Upper lobe of left lung (tissue), 6 donors: ENCODE measurements at places on chromosomes 2 and 18.

DNA sequence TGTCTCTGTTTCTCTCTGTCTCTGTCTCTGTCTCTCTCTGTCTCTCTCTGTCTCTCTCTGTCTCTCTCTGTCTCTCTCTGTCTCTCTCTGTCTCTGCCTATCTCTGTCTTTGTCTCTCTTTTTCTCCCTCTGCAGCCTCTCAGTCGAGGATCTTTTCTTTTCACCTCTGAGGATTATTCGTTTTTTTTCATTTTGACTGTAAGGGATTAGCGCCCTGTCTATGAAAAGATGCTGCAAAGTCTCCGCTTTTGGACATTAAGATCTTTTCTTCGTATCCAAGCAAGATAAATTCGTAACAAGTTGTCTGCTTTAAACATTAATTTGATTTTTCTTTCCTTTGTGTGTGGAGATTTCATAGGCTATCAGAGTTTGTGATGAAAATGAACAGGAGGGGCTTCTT lies 191.2 kb upstream of the TPO start:
- H3K27me3 ChIP-seq, result no peaks in the 10 kb centered on the region
- DNase-seq, result no peak
- no peak overlapping the region for H3K4me3 ChIP-seq
- H3K4me1 ChIP-seq, result no peaks in the 10 kb centered on the region
- no peak overlapping the region for H3K27ac ChIP-seq

DNA sequence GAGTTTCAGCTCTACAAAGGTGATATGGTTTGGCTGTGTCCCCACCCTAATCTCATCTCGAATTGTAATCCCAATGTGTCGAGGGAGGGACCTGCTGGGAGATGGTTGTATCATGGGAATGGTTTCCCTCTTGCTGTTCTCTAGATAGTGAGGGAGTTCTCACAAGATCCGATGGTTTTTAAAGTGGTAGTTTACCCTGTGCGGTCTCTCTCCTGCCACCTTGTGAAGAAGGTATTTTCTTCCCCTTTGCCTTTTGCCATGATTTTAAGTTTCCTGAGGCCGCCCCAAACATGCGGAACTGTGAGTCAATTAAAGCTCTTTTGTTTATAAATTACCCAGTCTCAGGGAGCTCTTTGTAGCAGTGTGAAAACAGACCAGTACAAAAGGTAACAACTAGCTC lies 306.0 kb downstream of the LRP1B start:
- H3K27me3 ChIP-seq, result no peaks in the 10 kb centered on the region
- no peak overlapping the region for H3K4me3 ChIP-seq
- DNase-seq, result no peak
- no peaks in the 10 kb centered on the region for H3K4me1 ChIP-seq
- H3K27ac ChIP-seq, result no peak overlapping the region
- no peaks in the 10 kb centered on the region for H3K36me3 ChIP-seq

- no peak overlapping the region for H3K4me3 ChIP-seq
- no peak overlapping the region for H3K27ac ChIP-seq
- H3K27me3 ChIP-seq, result no peaks in the 10 kb centered on the region
- no peaks in the 10 kb centered on the region for H3K36me3 ChIP-seq
- no peak for DNase-seq
- no peaks in the 10 kb centered on the region for H3K4me1 ChIP-seq
These were observed 119.3 kb downstream of the ABCA12 start for GRCh38 chr2:215019085-215019484.

DNA sequence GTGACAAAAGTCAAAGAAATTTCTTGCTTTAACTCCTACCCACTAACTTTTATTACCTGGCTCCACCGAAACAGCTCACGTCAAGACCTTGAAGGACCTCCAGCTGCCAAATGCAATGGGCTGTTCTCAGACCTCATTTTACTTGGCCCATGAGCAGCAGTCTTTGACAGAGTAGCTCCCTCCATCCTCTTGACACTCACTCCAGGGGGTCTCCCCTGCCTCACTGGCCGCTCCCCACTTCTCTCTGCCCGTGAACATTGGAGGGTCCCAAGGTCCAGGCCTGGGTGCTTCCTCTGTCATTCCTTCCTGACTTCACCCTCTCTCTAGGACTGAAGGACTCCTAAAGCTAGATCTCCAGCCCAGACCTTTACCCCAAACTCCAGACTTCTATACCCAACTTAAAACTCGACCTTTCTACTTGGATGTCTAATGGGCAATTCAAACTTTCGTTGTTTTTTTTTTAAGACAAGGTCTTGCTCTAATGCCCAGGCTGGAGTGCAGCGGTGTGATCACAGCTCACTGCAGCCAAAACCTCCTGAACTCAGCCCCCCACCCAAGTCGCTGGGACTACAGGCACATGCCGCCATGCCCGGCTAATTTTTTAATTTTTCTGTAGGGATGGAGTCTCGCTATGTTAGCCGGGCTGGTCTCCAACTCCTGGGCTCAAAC lies 92.9 kb upstream of the ST3GAL5 start:
- DNase-seq, result no peak
- no peaks in the 10 kb centered on the region for H3K36me3 ChIP-seq
- H3K27me3 ChIP-seq, result no peaks in the 10 kb centered on the region
- H3K27ac ChIP-seq, result no peak overlapping the region
- H3K4me1 ChIP-seq, result peaks cover 9% of the 10 kb centered on the region
- no peak overlapping the region for H3K4me3 ChIP-seq

GRCh38 chr2:7116511-7116910 lies 199.3 kb downstream of the RNF144A start:
- H3K4me3 ChIP-seq, result no peak overlapping the region
- no peaks in the 10 kb centered on the region for H3K36me3 ChIP-seq
- H3K27ac ChIP-seq, result no peak overlapping the region
- no peaks in the 10 kb centered on the region for H3K4me1 ChIP-seq
- no peaks in the 10 kb centered on the region for H3K27me3 ChIP-seq

DNA sequence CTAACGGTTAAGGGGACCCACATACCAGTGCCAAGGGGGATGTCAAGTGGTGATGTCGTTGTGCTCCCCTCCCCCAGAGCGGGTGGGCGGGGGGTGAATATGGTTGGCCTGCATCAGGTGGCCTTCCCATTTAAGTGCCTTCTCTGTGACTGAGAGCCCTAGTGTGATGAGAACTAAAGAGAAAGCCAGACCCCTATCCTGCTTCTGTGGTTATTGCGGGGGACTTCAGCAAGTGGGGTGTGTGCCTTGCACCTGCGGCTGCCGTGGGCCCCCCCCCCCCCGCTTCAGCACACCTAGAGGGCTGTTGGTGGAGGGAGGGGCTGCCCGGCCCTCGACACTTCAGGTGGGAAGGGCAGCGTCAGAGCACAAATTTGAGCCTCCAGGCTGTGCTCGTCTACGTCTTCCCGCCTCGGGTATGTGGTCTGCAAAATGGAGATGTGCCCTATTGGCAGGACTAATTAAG lies 6.1 kb downstream of the CTDSP1 start:
- H3K27ac ChIP-seq, result peak overlapping the region; percentile 87
- H3K4me1 ChIP-seq, result peaks cover 48% of the 10 kb centered on the region
- peak overlapping the region; percentile 53 for H3K4me3 ChIP-seq
- DNase-seq, result peak; percentile 34
- H3K36me3 ChIP-seq, result peaks cover 36% of the 10 kb centered on the region

GRCh38 chr2:206260188-206261012 lies 14.1 kb upstream of the ZDBF2 start:
- H3K36me3 ChIP-seq, result no peaks in the 10 kb centered on the region
- H3K27ac ChIP-seq, result no peak overlapping the region

DNA sequence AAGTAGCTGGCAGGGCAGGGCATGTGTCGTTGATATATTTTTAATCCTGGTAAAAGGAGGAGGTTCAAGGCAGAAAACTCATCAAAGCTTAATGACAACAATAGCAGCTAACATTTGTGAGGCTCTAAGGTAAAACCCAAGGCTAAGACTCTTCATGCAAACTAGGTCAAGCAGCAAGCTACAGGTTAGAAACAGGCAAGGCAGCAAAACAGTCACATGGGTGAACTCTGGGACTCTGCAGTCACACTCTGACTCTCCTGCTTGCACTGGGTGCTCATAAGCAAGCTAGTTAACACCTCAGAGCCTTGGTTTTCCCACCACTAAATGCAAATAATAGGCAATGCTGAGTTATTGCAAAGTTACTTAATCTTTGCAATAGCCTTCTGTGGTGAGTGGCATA lies 7.9 kb downstream of the IL1RN start:
- H3K4me1 ChIP-seq, result peaks cover 4% of the 10 kb centered on the region
- H3K36me3 ChIP-seq, result no peaks in the 10 kb centered on the region
- no peaks in the 10 kb centered on the region for H3K27me3 ChIP-seq
- H3K4me3 ChIP-seq, result no peak overlapping the region
- DNase-seq, result no peak

GRCh38 chr2:134463699-134464022 lies 209.8 kb downstream of the MGAT5 start:
- H3K4me1 ChIP-seq, result peaks cover 6% of the 10 kb centered on the region
- no peaks in the 10 kb centered on the region for H3K27me3 ChIP-seq
- no peak for DNase-seq
- no peak overlapping the region for H3K27ac ChIP-seq
- no peaks in the 10 kb centered on the region for H3K36me3 ChIP-seq
- no peak overlapping the region for H3K4me3 ChIP-seq

GRCh38 chr18:23129355-23130002 lies 5.8 kb upstream of the CABLES1 start:
- H3K36me3 ChIP-seq, result no peaks in the 10 kb centered on the region
- no peak overlapping the region for H3K27ac ChIP-seq
- H3K4me3 ChIP-seq, result no peak overlapping the region
- DNase-seq, result no peak
- peaks cover 39% of the 10 kb centered on the region for H3K4me1 ChIP-seq

DNA sequence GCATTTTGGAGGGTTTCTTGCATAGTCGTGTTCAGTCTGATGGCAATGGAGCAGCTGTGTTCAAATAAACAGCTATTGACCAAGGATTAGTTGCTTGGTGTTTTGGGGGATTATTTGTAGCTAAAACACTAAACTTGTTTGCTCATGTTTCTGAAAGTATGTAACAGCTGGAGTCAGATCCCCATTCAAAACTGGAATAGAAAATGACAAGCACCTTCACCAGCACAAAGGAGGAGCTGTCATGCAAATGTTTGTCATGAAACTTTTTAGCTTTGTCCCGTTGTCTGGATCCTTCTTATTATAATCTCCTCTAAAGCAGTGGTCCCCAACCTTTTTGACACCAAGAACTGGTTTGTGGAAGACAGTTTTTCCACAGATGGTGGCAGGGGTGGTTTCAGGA lies 96.9 kb upstream of the ZNF236 start:
- H3K4me3 ChIP-seq, result no peak overlapping the region
- no peaks in the 10 kb centered on the region for H3K36me3 ChIP-seq
- H3K4me1 ChIP-seq, result no peaks in the 10 kb centered on the region
- no peak overlapping the region for H3K27ac ChIP-seq

GRCh38 chr2:155215037-155215707 lies 516.7 kb downstream of the KCNJ3 start:
- no peaks in the 10 kb centered on the region for H3K4me1 ChIP-seq
- H3K36me3 ChIP-seq, result no peaks in the 10 kb centered on the region
- no peak overlapping the region for H3K27ac ChIP-seq
- DNase-seq, result no peak
- no peaks in the 10 kb centered on the region for H3K27me3 ChIP-seq

DNA sequence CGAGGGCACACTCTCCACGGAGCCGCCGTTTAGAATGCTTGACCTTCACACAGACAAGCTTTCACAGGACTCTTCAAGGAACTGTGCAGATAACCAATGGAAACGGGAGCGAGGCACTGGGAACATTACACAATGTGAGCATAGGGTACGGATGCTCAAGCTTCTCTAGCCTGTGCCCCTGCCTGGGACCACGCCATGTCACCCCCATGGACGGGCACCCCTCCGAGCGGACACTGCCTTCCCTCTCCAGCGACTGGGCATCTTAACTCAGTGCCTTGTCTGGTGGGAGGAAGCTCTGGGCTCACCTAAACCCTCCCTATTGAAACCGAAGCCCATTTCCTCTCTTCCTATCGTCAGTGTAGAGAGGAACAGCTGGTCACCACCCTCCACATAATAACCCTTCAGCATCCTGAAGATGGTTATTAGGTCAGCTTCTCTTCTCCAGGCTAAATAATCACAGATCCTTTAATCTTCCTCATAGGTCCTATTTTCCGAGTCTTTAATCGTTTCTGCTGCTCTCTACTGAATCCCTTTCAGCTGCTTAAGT lies 626.7 kb downstream of the GALR1 start:
- DNase-seq, result no peak
- H3K27ac ChIP-seq, result no peak overlapping the region
- no peaks in the 10 kb centered on the region for H3K27me3 ChIP-seq
- H3K4me3 ChIP-seq, result no peak overlapping the region

- DNase-seq, result no peak
- H3K36me3 ChIP-seq, result no peaks in the 10 kb centered on the region
- H3K4me3 ChIP-seq, result no peak overlapping the region
- no peaks in the 10 kb centered on the region for H3K27me3 ChIP-seq
- H3K27ac ChIP-seq, result no peak overlapping the region
These were observed 14.1 kb upstream of the PLEKHH2 start for GRCh38 chr2:43622931-43623451.

GRCh38 chr2:224669449-224669848 lies 46.7 kb downstream of the CCDC195 start:
- H3K36me3 ChIP-seq, result no peaks in the 10 kb centered on the region
- DNase-seq, result no peak
- no peaks in the 10 kb centered on the region for H3K4me1 ChIP-seq
- H3K27me3 ChIP-seq, result no peaks in the 10 kb centered on the region

GRCh38 chr18:5543773-5544389 lies at the start of gene EPB41L3:
Gene EPB41L3 (minus strand): TSS chr18:5543997. CDS start chr18:5489183, 54,814 bp downstream.
- H3K27me3 ChIP-seq, result peaks cover 2% of the 10 kb centered on the region
- peak within 1 kb of the TSS; percentile 64 for H3K4me3 ChIP-seq
- peak within 1 kb of the TSS; percentile 49 for H3K27ac ChIP-seq

GRCh38 chr2:152565884-152566727 lies 151.2 kb downstream of the PRPF40A start:
- H3K4me1 ChIP-seq, result no peaks in the 10 kb centered on the region
- peaks cover 9% of the 10 kb centered on the region for H3K36me3 ChIP-seq
- H3K4me3 ChIP-seq, result no peak overlapping the region
- no peak for DNase-seq
- H3K27ac ChIP-seq, result no peak overlapping the region

DNA sequence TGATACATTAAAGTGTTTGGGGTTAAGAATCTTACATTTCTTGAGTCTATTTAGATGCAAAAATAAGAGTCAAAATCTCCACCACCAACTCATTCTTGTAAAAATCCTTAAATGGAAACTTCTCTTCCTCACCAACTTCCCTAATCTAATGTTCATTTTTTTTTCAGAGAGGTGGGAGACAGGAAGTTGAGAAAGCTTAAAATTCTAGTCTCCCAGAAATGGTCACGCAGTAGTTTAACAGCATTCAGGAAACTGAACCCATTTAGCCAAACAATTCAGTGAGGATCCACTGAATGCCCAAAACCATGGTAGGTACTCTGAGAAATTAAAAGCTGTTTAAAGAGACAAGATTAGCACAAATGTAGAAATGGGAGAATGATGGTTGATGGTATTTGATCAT lies 69.0 kb downstream of the TXNL1 start:
- no peaks in the 10 kb centered on the region for H3K36me3 ChIP-seq
- H3K27me3 ChIP-seq, result no peaks in the 10 kb centered on the region
- no peak overlapping the region for H3K4me3 ChIP-seq
- H3K4me1 ChIP-seq, result peaks cover 15% of the 10 kb centered on the region
